ENCODE measurements at places on chromosomes 1 and 21. TPM values are rescaled to one million over a fixed set of nuclear protein-coding genes. Genes with fewer than 3 reads are reported as not detected.

The GNPAT gene
- total RNA-seq = 53.9 TPM

The RGS18 gene
- total RNA-seq = not detected

The LGR6 gene
- 0.37 TPM for total RNA-seq

The CCDC181 gene
- 1.1 TPM for total RNA-seq

The SLC9C2 gene
- 0.98 TPM for total RNA-seq

The MAP10 gene
- 3.6 TPM for total RNA-seq

DNA sequence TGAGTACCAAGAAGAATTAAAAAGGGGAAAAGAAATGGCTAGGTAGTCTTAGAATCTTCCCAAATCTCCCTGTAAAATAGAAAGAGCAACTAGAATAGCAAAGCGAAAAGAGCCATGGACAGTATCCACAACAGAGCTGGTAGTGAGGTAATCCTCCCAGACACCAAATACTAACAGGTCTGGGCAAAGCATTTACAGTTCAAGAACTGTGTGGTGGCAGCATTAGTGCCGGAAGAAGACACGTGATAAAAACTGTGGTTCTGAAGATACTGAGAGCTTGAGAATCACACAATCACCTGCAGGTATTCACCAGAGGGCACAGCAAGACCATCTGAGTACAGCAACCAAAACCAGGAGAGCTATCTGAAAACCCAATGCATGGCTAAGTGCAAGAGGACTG is 31.8 kb upstream of the OLIG2 start:
- no peak for DNase-seq

- no peak for DNase-seq
Observed at GRCh38 chr1:108591466-108591865, 31.6 kb downstream of the EEIG2 start.

GRCh38 chr1:91124989-91125417 is 103.2 kb upstream of the ZNF644 start:
- no peak for DNase-seq

Data from glutamatergic neuron (in vitro differentiated cells).